ENCODE measurements at places on chromosomes 4 and X.

DNA sequence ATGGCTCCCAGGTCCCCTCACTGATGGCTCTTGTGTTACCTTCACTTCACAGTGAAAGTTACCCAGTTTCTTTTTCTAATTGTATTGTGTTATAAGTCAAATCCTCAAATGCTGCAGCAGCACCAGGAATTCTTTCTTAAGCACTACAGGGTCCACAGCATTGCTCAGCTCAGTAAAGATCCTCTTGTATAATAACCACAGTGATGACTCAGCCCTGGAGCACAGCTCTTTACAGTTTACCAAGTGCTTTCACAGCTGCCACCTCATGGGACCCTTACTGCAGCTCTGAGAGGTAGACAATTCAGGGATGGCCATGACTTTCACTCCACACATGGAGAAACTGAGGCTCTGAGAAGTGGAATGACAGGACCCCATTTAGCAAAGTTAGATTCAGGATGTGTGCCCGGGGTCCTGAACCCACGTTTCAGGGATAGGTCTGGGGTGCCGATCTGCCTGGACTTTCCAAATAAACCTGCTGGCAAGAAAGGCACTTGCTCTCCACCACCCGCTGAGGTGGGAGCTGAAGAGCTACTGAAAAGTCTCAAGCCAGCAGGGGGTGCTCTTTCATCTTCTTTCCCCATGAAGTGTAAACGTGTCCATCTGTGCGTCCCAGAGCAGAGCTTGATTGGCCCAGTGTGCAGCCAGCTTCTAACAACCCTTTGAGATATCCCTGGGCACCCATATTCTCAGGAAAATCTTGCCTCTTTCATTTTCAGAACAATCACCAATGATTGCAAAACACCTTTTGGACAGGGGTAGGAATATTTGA is 35.7 kb upstream of the GABRQ start:
- no peak for DNase-seq

GRCh38 chrX:110758781-110759422 is 36.7 kb downstream of the CHRDL1 start:
- DNase-seq, result no peak

DNA sequence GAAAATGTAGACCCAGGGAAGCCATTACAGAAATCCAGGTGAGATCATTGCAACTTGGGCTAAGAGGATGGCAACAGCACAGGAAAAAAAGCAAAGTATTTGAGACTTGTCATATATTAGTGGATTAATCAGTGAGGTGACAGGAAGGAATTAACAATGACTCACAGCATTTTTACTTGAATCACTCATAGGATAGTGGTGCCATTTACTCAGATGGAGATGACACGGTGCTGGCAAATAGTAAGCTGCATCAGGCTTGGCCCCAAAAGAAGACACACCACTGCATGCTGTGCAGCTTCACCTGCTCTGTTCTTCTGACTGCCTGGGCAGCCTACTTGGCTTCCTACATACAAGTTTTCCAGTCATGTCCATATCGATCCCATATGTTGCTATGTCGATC is 144.8 kb downstream of the FRYL start:
- peak; percentile 32 for DNase-seq

DNA sequence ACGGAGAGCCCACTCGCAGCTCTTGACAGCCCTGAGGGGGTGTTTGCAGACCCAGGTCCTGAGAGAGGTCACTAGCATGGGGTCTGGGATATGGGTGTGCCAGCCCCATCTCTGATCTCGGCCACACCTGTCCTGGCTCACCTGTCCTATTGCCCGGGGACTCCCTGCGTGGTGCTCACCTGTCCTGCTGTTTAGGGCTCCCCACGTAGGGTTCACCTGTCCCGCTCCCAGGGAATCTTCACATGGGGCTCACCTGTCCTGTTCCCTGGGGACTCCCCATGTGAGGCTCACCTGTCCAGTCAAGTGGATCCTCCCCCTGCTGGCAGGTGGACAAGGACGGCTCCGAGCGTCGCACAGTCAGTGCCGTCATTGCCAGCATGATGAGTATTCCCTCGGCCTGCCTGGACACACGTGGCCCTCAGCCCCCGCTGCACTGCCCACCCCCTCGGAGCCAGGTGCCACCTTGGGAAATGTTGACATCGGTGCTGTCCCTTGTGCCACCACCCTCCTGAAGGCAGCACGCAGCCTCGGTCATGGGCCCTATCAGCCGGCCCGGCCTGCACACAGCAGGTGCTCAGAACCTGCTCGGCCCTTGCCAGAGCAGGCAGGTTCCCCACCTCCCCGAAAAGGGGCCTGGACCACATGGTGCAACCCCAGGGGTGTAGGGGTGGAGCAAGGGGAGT is 6.3 kb downstream of the SLC49A3 start:
- DNase-seq, result no peak

DNA sequence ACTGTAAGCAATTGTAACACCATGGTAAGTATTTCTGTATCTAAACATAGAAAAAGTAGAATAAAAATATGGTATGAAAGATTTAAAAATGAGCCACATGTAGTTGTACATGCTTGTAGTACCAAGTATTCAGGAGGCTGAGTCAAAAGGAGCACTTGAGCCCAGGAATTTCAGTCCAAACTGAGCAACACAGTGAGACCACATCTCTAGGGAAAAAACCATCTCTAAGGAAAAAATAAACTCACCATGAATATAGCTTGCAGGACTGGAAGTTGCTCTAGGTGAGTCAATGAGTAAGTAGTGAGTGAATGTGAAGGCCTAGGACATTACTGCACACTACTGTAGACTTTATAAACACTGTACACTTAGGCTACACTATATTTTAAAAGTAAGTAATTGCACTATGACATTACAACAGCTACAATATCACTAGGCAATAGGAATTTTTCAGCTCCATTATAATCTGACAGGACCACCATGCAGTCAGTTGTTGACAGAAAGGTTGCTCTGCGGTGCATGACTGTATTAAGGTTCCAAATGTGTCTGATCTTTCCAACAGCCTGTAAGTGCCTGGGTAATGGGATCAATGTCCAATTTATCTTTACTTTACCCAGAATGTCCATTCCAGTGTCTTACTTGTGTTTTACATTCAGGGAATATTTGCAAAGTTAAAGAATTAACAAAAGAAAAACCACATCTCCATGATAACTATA is 28.9 kb upstream of the LRBA start:
- DNase-seq, result no peak

DNA sequence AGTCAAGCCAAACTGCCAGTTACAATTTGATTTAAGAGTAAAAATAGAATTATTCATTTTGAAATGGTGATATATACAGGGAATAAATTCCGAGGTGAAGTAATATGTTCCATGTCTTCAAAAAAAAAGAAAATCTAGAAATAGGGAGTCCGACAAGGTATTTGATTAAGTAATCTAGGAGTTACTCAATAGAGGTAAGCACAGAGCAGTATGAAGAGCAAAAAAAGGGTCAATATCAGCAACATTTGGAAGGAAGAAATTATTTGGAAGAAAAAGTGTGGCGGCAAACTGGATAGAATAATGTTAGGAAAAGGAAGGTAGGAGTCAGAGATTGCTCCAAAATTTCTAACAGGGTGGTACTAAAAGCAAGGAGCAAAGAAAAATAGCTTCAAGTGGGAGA is 113.7 kb upstream of the BMP3 start:
- DNase-seq, result no peak

GRCh38 chrX:40952855-40953254 is 132.4 kb upstream of the USP9X start:
- DNase-seq, result no peak

GRCh38 chrX:19658030-19658429 is 142.7 kb upstream of the MAP3K15 start:
- DNase-seq, result no peak

GRCh38 chr4:2734612-2735011 is 21.5 kb downstream of the TNIP2 start:
- DNase-seq, result no peak

GRCh38 chr4:85603437-85604336 is 128.7 kb downstream of the ARHGAP24 start:
- peak; percentile 5 for DNase-seq

DNA sequence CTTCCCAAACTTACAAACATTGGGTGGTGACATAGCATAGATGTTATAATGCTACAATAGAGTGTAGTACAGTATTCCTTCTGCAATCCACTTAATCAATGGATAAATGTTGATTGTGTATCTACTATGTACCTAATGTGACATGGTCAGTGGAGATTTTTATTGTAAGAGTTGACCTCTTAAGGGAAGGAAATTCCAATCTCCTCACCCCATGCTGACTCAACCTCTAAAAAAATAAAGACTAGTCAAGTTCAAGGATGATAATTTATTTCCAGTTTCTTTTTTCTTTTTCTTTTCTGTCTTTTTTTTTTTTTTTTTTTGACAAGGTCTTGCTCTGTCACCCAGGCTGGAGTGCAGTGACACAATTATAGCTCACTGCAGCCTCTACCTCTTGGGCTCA is 206.5 kb upstream of the STS start:
- DNase-seq, result no peak

GRCh38 chr4:6944301-6945051 is 34.9 kb downstream of the TBC1D14 start:
- no peak for DNase-seq

- peak; percentile 67 for DNase-seq
Observed at GRCh38 chrX:22135994-22136684, 104.0 kb downstream of the PHEX start.

DNA sequence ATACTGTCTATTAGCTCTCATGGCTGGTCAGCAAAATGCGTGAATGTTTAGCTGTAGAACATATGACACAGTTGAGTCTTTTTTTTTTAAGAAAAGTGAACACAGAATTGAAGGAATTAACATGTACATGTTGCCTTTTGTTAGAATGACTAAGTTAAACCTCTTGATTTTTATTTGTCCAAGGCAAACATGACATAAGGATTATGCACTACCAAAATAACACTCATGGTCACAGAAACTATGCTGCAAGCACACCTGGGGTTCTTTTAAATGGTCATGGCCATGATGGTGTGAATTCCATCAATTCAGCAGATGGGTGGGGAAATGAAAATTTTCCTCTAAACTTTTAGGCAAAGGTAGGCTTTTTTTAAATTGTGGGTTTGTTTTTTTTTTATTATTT is 80.1 kb upstream of the CXCL13 start:
- DNase-seq, result no peak

GRCh38 chr4:15912961-15913630 is 25.4 kb downstream of the FGFBP1 start:
- peak; percentile 76 for DNase-seq

GRCh38 chr4:113971706-113972360 is 7.6 kb downstream of the ARSJ start:
- no peak for DNase-seq

DNA sequence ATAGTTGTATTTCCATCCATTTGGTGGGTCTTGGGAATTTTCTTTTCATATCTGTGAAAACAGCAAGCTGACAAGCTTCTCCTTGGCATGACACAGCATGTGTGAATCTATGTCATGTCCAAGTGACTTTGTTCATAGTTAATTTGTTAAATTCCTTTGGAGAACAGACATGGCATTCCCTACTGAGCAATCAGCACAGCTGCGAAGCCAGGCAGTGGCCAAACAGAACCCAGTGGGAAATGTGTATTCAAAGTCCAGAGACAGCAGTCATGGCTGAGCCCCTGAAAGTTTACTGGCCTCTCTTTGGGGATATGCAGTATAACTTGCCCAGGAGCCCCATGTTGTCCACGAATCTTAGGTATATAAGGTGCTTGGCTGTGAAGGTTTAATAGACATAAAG is 474.7 kb downstream of the NKX6-1 start:
- no peak for DNase-seq

DNA sequence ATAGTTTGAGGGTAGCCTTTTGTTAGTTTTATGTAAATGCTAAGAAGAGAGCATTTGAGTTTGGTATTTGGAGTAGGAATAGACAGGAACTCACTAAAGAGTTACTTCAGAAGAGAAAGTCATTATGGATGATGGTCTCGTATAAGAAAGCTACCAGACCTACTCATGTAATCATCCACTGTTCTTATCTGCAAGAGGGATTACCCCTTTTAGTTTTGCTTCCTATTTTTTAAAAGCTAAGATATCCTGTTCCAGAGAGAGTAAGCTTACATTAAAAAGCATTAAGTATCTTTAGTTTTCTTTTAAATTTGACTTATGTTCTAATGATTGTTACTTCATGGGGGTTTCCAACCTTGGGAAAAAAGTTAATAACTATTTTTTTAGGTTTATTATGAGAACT is 12.5 kb upstream of the ART3 start:
- DNase-seq, result no peak

DNA sequence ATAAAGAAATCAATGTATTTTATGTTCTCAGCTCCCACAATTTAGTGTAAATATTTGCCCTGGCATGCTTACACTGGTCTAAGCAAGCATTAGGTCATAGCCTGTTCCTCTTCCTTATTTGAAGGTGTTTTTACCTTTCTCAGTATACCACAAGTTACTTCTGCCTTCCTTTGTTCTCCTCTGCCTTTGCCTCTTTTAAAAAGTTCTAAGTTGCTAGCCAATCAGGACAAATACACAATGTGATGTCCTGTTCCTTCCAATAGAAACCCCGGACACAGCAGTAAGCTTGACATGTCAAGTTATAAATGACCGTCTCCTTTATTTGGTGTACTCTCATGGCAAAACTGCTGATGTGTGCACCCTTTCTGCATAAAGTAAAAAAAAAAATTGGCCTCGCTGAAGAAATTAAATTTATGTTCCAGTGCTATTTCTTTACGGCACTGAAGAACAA is 49.4 kb downstream of the UGT2B10 start:
- DNase-seq, result no peak

DNA sequence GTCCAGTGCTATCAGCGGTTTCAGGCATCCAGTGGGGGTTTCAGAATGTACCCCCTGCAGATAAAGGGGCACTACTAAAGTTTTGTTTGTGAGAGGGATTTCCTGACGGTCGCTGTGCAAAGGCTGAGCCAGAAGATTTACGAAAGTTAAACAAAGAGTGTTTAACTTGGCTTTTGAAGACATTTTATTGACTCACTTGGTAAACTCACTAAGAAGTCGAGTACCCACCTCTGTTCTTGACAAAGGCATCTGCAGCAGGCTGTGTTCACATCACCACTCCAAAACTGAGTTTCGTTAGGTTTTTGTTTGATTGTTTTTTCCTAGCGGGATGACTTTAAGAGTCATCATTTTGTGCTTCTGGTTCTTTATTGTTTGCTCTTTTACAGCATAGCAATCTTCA is 143.9 kb upstream of the TBL1X start:
- DNase-seq, result no peak

- DNase-seq, result no peak
Observed at GRCh38 chr4:75821966-75822365, 80.3 kb downstream of the PPEF2 start.

DNA sequence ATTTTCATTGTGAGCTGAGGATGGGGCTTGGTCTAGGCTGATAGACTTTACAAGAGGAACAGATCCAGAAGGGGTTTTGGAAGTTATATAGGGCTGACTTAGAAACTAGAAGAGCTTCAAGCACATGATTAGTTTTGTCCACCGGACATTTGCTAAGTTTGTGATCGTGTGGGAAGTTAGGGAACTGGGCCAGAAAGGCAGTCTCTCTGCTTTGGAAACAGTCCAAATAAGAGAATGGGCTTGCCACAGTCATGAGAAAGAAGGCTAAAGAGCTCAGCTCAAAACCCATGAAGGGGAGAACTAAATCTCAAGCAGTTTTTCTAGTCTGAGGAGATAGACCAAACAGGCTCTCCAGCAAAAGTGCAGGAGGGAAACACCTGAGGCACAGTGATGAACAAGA is 67.8 kb downstream of the ZNF674 start:
- DNase-seq, result no peak

- no peak for DNase-seq
Observed at GRCh38 chr4:81606166-81606565, 134.5 kb upstream of the RASGEF1B start.
